Lung (tissue), 17 donors: ENCODE measurements at places on chromosomes 6 and 20.

DNA sequence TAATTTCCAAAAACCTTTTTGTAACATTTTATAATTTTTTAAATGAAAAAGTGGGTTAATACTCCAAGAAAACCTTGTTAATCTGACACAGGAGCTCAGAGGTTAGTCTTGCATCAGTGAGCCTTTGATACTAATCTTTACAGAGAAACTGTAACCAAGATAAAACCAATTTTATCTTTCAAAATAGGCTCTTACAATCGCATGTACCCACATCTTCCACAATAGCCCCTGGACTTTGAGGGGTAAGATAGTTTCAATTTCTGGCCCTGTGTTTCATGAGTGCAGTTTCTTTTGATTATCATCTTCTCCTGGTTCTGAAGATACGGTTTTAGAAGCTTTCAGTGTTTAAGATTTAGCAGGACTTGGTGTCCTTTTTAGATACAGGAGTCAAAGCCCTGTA, 34.5 kb upstream of the MAS1L start:
- DNase-seq: no peak

- no peak for DNase-seq
These were observed 84.1 kb upstream of the EPB41L1 start for GRCh38 chr20:36070451-36070850.

- DNase-seq: no peak
These were observed 507.2 kb downstream of the CDH26 start for GRCh38 chr20:60465439-60465838.

GRCh38 chr20:47306755-47307370, 49.6 kb downstream of the ZMYND8 start:
- DNase-seq: no peak

DNA sequence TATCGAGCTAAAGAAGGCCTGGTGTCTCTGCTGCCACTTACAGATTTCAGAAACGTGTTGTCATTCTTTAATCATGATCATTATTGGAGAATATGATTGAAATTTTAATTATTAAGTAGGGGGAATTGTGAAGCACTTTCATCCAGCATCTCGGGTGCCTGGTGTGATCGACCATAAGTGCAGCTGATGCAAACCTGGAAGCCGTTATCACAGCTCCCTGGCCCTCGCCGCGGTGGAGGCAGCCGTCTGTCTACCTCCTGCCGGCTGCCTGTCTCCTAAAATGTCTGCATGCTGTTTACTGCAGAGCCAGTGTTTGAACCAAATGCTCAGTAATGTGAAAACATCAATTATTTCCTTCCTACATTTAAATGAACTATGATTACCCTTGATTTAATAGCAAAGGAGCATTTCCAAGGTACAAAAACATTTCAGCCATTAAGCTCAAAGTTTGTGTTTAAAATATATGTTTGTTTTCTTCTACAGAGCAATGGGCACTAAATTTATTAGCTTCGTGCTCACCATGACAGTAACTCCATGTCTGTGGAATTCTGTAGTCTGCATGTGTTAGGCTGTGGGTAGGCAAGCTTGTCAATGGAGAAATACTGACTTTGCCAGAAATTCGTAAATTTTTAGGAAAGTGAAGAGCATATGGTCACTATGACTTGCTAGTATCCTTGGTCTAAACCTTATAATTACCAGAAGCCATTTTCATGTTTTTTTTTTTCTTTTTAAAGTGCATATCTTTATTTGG, 184.5 kb upstream of the AGPAT4 start:
- DNase-seq: no peak

DNA sequence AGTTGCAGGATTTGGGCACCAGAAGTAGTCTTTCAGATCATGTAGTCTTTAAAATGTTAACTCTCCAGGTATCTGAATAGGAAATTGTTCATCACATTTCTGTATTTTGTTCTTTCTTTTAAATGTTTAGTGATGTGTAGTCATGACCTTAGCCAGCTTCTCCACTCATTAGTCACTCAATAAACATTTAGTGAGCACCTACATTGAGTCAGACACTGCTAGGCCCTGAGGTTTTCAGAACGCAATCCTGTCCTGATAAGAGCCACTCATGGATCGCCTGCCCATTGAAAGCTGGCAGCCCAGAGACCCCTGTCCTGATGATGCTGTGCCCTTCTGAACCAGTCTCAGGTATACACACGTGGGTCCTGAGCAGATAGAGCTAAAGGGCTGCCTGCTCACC, 163.4 kb upstream of the HEY2 start:
- DNase-seq: no peak

DNA sequence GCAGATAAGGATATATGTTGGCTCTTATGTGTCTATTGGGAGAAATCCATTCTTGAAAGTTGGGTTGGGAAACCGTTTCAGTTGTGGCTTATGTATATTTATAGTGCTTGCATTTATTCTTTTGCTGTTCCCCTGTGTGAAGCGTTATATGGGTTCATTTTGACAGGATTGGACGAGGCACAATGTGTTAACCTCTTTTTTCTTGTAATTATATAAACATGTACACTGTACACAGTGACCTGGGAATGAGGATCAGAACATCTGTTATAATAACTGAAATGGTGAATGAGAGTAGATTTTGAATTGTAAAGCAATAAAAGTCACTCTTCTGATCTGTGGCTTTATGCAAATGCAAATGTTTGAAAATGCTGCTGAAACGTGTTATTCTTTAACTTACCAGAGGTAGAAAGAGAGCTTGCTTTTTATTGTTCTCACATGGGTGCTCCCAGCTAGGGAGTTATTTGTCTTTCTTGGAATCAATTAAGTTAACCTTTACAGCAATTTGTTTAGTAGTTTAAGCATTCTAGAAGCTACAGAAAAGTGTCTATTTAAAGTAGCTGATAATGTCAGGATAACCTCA, 213.7 kb downstream of the GRIK2 start:
- no peak for DNase-seq

DNA sequence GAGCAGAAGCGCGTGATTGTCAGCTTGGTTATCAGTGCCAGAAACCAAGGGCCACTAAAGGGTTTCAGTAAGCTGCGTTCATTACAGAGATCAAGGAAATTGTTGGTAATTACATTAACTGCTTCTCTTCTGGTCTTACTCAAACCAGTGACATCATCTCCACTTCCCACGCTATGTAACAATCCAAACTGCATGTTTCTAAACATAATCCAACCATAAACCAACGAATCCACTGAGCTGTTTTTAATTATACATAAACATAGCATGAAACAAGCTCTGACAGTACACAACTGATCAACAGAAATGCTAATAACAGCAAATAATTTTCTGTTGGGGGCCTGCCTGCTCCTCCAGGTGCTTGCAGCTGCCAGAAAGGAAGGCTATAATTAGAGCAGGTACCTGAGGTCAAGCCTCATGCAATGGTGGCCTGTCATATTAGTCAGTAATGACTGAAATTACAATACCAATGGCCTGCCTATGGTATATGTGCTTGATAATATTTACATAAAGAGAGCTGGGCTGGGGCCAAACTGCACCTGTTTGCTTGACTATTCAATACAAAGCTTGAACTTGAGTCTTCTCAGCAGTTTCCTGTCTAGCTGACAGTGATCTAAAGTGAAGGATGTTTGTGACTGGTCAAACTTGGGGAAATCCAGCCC, 40.1 kb downstream of the ILRUN start:
- peak; percentile 69 for DNase-seq

GRCh38 chr6:21665110-21665391, 71.5 kb downstream of the SOX4 start:
- no peak for DNase-seq

GRCh38 chr6:170148709-170149470, 142.0 kb downstream of the DLL1 start:
- no peak for DNase-seq

- DNase-seq: peak; percentile 60
These were observed 88.5 kb downstream of the RPS12 start for GRCh38 chr6:132902901-132903300.

- DNase-seq: peak; percentile 71
These were observed 18.4 kb downstream of the TIAM2 start for GRCh38 chr6:155013457-155013876.

- no peak for DNase-seq
These were observed 114.7 kb downstream of the ANKRD60 start for GRCh38 chr20:58113716-58114115.

DNA sequence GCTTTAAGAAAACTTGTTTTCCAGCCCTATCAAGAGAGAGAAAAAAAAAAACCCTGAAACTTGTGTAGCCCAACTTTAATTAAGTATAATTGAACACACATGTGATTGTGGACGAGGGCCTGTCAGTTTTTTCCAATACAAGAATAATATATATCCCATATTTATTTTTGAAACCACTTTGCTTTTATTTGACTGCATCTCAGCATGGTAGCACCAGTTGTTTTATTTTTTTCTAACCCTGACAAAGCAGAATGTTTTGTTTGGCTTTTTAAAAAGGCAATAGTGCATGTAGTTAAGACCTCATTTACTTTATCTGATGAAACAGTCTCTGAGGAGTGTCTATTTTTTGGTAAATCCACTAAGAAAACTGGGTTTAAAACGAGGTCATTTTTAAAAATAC, 257.7 kb downstream of the CDKAL1 start:
- no peak for DNase-seq

DNA sequence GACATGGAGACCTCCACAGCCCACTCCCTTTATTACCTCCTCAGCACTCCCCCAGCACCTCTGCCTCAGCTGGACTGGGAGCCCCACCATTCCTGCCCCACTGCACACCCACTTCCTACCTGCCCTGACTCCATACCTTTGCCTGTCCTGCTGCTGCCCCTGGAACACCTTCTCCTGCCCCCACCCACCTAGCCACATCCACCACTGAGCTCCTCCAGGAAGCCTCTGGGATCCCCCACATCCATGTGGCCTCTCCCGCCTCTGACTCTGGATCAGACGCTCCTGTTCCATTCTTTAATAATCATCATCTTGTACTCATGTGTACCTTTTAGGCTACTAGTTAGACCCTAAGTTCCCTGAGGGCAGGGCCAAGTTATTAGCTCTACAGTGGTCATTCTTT, 2.2 kb upstream of the SDCBP2 start:
- DNase-seq: no peak

DNA sequence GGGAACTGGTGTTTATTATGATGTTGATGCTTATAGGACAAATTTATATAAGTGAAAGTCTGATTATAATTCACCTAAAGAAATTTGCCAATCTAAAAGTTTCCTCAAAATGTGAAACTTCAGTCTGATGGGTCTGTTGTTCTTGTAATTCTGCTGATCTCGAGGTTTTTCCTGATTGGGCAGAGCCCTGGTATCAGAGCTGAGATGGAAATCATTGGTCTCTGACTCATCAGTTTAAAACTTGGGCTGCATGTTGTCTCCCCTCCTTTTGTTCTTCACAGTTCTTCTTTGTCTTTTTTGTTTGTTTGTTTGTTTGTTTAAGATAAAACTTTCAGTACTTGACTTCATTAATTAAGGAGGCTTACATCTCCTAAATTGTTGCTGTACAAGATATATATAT, 5.9 kb downstream of the SMAP1 start:
- DNase-seq: no peak

DNA sequence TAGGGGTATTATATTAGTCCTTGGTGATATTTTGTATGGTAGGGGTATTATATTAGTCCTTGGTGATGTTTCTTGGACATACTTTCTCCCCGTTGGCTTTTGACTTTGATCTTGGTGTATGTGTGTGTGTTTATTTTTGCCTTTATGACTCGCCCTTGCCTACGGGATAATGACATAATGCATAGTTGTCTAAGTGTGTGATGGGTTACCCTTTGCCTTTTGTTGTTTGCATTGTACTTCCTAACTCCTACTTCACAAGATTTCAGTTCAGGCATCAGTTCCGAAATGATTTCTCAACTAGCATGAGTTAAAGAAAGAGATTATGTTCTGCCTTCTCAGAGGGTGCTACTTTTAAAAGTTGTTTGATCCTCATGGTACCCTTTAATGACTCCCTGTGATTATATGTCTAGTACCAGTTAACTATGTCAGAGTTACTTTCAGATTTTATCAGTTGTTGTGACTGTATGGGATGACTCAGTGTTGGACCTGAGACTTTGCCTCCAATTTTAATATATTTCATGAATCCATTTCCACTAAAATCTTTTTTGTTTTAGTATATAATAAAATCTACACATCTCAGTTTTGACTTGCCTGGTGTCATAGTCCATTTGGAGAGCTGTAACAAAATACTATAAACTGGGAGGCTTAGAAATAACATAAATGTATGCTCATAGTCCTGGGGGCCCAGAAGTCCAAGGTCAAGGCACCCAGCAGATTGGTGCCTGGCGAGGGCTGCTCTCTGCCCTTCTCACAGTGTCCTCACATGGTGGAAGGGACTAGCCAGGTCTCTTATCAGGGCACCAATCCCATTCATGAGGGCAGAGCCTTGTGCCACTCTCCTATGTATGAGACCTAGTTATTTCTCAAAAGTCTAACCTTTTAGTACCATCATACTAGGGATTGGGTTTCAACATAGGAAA, 34.1 kb downstream of the CDYL start:
- DNase-seq: no peak

- no peak for DNase-seq
These were observed 155.1 kb upstream of the TNFAIP3 start for GRCh38 chr6:137711972-137712371.

DNA sequence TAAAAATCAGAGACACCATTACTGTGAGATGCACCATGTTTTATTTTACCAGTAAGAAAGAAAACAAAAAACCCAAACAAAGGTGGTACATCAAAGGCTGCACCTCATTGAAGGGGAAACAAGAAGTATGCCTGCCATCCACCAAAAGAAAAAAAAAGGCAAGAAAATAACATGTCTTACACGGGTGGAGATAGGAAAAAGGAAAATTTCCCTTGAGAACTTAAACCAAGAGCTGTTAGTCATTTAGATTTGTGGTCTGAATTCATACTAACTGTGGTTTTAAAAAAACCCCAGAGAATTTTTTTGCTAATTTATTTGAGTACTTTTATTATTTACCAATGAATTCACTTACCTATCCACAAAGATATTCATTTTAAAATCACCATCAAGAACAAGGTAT, 144.0 kb downstream of the LRRC1 start:
- DNase-seq: no peak

DNA sequence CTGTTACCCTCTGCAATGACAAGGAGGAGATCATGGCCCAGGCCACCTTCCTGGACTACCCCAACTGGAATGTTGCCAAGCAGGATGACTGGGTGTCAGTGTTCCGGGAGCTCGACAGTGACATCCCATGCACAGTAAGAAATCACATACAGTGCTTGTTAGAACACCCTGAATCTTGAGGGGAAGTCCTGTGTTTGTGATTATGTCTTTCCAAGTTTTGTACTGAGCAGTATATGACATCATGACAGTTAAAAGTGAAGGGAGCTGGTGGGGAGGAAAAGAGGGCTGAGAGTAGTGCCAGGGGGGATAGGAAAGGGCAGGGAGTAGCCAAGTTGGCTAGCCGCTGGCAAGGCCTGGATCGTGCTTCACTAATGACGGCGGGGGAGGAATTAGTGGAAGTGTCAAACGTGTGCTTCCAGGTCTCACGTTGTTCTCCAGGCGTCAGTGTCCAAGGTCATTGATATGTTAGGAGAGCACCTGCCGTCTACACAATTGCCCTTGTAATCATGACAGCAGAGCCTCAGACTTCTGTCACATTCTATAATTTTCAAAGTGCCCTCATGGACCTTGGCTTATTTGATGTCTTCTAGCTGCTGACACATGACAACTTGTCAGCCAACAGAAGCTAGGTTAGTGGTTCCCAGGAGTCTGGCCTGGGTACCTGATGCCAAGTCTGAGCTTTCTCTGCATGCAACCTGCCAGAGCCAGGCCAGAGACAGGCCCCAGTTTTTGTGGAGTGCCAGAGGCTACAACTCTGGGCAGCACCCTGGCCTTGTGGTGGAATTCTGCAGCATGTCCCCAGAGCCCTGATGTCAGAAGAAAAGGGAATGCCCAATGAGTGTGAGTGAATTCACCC, 18.8 kb downstream of the CFAP61 start:
- no peak for DNase-seq
